ENCODE measurements at places on chromosomes 16 and 17.

GRCh38 chr17:50278526-50279180 is 4.4 kb downstream of the TMEM92 start:
- no peak for DNase-seq

DNA sequence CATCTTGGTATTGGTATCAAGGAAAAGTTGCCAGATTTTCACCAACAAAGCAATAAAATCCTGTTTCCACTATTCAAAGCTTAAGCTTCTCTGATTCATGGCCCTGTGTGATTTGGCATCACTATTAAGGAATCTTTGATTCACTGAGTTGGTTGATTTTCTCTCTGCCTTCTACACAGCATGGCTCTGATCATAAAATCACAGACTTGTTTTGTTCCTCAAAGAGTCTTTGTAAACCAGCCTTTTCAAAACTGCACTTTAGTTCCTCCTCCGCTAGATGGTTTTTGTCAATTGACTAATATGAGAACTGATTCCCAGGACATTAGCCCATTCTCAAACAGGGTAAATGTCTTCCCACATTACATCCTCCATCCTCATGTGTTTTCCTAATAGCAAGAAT is 197.6 kb downstream of the DNAH9 start:
- DNase-seq: no peak

- no peak for DNase-seq
Observed at GRCh38 chr17:37530420-37530819, 40.7 kb downstream of the DUSP14 start.

DNA sequence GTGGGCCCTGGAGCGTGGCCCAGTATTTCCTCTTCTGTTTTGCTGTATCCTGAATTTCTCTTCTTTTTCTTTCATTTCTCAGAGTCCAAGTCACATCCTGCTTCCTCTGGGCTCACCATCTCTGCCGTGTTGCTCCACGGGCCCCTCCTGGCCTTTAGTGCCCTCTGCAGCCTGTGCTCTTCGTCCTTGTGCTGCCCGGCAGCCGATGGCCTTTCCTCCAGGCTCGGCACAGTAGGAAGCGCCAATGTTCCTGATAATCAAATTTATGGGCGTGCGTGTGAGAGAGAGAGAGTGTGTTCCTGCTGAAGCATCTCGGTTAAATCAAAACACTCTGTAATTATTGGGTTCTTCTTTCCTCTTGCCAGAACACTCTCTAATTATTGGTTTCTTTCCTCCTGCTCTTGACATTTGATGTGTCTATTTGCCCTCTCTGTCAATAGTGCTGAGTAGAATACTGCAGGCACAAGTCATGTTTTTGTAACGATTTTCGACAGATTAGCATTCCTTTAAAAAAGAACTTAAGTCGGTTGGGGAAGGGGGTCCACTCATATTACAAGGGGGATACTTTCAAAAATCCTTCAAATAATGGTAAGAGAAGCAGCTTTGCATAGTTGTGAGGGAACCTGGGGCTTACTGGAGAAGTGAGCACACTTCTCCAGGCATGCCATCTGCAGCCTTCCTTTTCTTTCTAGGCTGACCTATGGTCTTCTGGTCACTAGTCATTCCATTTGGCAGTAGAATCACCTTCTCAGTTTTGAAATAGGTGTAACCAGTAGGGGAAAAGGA is 126.6 kb downstream of the RPTOR start:
- DNase-seq: no peak

GRCh38 chr17:72236980-72237633 is 116.3 kb downstream of the SOX9 start:
- no peak for DNase-seq

GRCh38 chr17:30599428-30600059 is 122.3 kb downstream of the GOSR1 start:
- no peak for DNase-seq

DNA sequence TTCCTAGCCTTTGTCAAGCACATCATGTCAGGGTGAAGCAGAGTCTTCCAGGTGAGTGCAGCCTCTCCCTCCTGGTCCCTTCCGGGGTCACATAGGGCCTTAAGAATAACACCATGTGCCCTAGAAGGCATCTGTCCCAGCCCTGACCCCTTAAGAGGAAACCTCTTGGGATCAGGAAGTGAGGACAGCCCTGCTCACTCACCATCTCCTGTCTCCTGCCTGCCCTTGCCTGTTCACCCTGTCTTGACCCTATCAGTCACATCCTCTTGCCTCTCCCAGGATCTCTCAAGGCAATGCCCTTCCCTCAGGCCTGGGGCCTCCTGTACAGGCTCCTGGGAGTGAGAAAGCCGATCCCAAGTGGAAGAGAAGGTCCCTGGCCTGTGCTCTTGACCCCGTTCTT is 13.9 kb downstream of the MYL4 start:
- no peak for DNase-seq

GRCh38 chr16:56874800-56875199 is 9.8 kb downstream of the SLC12A3 start:
- DNase-seq: no peak

GRCh38 chr17:46795379-46795952 is 23.0 kb downstream of the WNT3 start:
- DNase-seq: no peak

DNA sequence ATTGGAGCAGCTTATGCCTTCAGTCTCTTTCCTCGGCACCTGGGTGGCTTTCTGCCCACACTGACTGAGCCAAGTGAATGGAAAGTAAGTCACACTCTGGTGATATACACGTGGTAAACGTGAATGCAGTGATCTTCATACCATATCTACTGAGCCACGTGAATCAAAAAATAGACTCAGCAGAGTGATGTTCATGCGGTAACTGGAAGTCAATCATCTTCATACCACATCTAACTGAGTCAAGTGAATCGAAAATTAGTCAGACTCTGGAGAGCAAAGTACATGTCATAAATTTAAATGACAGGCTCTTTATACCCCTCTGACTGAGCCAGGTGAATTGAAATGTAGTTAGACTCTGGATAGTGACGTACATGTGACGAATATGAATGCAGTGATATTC is 47.1 kb upstream of the ARL4D start:
- peak; percentile 49 for DNase-seq

DNA sequence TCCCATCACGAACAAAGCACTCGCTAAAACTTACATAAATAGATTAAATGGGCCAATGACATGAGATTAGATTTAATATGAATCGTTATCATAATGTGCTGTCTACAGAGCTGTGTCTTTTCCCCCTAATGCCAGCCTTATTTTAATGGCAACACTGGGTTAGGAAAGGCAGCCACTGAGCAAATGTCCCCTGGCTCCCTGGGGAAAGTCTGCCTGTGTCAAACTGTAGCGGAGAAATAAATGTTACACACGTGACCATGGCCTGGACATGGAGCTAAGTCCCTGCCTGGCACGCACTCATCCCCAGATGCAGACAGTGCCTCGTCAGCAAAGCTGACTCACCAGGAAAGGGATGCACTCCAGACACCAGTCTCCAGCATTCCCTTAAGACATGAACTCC is 61.3 kb upstream of the SDK2 start:
- no peak for DNase-seq

GRCh38 chr16:86217001-86217890 is 293.1 kb upstream of the FOXF1 start:
- no peak for DNase-seq

DNA sequence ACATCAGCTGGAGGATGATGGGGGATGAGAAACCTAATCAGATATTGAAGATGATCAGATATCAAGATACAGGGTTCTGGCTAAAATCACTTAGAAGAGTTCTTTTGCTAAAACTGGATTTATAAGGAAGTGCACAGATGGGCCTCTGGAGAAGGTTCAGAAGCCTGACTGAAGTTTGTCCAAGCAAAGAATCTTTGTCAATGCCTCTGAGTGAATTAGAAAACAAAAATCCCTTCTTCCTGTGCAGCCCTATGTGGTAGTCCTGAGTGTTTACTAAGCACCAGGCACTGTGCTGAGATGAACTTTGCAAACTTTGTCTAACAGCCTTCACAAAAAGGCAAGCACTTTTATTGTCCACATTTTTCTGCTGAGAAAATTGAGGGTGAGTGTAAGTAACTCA is 11.4 kb upstream of the CENPV start:
- no peak for DNase-seq

GRCh38 chr16:72013389-72013788 is 4.8 kb downstream of the DHODH start:
- peak; percentile 9 for DNase-seq

DNA sequence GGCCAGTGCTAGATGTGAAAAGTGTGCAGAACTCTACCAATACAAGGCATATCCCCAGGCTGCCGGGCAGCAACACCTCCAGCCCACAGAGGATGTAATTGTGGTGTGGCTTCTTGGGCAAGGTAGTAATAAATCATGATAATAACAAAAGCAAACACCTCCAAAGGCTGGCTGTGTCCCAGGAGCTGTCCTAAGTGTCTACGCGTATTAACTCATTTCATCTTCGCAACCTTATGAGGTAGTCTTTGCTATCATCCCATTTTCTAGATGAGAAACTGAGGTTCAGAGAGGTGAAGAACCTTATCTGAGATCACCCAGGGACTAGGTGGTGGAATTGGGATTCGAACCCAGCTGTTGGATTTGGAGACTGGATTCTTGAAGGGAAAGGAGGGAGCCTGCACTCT is 5.3 kb downstream of the PDK2 start:
- no peak for DNase-seq

DNA sequence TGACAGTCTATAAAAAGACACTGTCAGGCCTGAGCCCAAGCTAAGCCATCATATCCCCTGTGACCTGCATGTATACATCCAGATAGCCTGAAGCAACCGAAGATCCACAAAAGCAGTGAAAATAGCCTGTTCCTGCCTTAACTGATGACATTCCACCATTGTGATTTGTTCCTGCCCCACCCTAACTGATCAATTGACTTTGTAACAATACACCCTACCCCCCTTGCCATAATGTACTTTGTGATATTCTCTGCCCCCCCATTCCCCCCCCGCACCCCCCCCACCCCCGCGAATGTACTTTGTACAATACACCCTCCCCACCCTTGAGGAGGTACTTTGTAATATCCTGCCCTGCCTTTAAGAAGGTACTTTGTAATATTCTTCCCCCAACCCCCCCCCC is 82.2 kb upstream of the MED13 start:
- no peak for DNase-seq

GRCh38 chr17:68577497-68577821 is 23.7 kb downstream of the FAM20A start:
- DNase-seq: no peak

GRCh38 chr17:70053241-70054234 is 21.5 kb upstream of the KCNJ16 start:
- DNase-seq: no peak

- peak; percentile 76 for DNase-seq
Observed at GRCh38 chr16:74695450-74696422, 4.9 kb downstream of the MLKL start.

DNA sequence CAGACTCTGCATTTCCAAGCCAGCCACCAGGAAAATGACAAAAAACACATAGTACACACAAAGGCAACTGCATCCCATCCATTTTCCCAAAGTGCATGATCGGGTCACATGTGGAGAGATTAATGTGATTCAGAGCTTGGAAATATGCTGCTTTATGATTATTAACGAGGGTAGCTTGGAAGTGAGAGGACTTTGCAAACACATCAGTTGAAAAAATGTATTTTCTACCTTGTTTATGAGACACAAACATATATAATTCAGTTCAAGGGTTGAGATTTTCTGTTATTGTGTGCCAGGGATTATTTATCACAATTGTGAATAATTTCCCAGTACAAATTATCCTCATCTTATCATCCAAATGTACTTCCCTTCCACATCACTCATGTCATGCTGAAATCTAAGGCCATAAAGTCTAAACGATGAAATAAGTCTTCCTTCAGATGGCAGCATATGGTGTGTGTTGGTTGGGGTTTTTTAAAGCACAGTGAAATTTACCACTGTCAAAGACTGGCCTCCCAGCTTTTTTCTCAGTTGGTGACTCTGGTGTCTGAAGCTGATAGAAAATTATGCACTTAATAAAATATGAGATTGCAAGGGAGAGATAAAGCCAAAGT is 104.7 kb upstream of the ADAMTS18 start:
- no peak for DNase-seq

DNA sequence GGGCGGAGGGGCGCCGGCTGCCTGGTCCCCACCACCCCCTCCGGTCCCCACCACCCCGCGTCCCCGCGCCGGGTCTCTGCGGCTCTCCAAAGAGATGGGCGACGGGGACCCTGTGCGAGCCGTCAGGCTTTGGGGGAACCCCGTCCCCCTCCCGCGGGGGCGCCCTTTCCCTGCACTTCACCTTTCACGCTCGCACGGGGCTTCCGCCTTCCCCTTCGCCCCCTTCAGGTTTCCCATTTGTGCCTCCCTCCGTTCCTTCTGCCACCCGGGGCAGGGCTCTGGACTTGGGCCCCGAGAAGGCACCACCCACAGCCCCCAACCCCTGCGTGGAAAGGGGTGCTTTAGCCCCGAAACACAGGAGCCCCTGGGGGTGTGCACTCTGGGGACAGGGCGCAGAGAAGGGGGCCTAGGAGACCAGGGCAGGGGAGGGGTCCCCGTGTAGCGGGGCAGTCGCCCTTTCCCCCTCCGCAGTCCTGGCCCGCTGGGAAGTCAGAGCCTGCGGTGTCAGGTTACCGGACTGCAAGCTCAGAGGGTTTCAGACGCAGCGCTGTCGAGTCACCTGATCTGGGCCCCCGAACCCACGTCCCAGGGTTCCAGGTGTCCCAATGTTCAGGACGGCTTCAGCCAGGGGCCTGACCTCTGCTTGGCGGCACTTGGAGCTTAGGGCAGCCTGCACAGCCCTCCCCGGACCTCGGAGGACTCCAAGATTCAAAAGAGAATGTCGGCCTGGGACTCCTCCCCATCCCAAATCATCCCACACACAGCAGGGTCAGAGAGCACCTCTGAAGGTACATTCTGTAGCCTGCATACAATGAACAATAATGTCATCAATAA is 6.7 kb upstream of the CCDC92B start:
- no peak for DNase-seq

- DNase-seq: peak; percentile 58
Observed at GRCh38 chr17:8740486-8740885, 4.2 kb downstream of the CCDC42 start.

GRCh38 chr16:27198451-27199234 is 4.7 kb upstream of the KDM8 start:
- DNase-seq: no peak

- DNase-seq: no peak
Observed at GRCh38 chr17:8820311-8821010, 21.3 kb upstream of the MFSD6L start.

- peak; percentile 50 for DNase-seq
Observed at GRCh38 chr17:41666237-41666641, 22.4 kb upstream of the EIF1 start.

GRCh38 chr16:88566158-88566557 is 4.0 kb upstream of the ZC3H18 start:
- DNase-seq: peak; percentile 79

- no peak for DNase-seq
Observed at GRCh38 chr17:29936724-29937123, 4.7 kb upstream of the EFCAB5 start.

- DNase-seq: no peak
Observed at GRCh38 chr16:2813771-2814221, 3.2 kb upstream of the PRSS21 start.

- no peak for DNase-seq
Observed at GRCh38 chr16:49275050-49275730, 6.4 kb downstream of the CBLN1 start.

DNA sequence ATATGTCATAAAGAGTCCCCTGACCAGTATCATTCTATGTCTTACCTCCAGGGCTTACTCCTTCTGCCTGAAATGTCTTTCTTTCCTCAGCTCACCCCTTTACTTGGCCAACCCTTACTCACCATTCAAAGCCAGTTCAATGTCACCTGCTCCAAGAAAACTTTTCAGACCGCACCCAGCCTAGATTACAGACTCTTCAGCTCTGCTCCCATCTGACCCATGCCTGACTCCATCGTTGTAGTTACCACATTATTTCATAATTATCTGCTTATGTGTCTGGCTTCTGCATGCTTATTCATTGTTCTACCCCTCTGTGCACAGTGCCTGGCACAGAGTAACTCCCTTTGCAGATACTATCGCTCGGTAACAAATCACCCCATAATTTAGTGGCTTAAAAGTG is 62.5 kb upstream of the TOB1 start:
- DNase-seq: no peak

Measured in activated T-cell treated with anti-CD3 and anti-CD28 coated beads, Interleukin-2, amount 50 U/mL, for 72 hours (primary cell).